ENCODE measurements at places on chromosomes 5 and 9.

GRCh38 chr5:135222771-135223170 is 176.3 kb downstream of the MACROH2A1 start:
- DNase-seq, result no peak

DNA sequence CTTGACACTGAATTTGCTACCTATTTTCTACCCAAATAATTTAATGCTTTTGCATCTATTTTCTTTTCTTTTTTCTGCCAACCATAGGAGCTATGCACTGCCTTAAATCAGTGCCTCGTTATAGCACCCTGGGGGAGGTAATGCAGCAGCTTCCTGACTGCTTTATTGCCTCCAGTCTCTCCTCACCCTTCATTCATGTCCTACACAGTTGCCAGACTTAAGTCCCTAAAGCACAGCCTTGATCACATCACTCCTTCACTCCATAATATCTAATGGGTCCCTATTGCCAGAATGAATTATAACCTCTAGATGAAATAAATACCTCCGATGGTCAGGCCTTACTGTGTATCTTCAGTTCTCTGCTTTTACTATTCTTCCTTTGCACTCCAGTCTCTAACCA is 211.2 kb upstream of the GLRA1 start:
- DNase-seq, result no peak

DNA sequence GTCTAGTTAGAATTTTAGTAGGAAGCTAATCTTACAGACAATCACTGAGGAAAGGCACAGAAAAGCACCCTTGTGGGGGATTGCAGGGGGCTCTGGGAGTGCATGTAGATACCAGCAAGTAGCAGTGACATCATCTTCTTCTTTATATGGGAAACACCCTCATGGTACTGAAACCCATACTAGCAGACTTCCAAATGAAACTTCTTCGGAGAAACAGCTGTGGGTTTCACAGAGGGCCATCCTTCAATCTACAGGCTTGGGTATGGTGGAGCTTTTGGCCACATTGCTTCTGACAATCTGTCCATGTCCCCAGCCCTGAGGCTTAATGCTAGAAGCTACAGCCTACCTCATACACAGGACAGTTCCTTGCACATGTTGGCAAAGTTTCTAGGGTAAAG is 165.2 kb upstream of the NFIB start:
- no peak for DNase-seq

GRCh38 chr9:107970726-107971125 is 481.2 kb upstream of the KLF4 start:
- DNase-seq, result no peak

- no peak for DNase-seq
Observed at GRCh38 chr9:133371261-133371711, 4.6 kb downstream of the SURF4 start.

DNA sequence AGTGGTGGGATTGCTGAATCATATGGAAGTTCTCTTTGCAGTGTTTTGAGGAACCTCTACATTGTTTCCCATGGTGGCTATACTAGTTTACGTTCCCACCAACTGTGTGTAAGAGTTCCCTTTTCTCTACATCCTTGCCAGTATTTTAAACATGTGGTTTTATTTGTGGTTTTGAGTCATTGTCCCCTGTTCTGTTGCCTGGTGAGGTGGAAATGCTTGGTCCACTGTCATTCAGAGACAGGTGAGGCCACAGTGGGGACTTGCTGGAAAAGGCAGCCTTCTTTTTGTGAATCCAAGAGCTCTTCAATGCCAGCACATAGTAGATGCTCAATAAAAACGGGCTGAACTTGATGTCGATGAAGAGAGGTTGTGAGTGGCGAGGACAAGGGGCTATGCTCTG is 44.2 kb downstream of the SH3PXD2B start:
- DNase-seq, result no peak

DNA sequence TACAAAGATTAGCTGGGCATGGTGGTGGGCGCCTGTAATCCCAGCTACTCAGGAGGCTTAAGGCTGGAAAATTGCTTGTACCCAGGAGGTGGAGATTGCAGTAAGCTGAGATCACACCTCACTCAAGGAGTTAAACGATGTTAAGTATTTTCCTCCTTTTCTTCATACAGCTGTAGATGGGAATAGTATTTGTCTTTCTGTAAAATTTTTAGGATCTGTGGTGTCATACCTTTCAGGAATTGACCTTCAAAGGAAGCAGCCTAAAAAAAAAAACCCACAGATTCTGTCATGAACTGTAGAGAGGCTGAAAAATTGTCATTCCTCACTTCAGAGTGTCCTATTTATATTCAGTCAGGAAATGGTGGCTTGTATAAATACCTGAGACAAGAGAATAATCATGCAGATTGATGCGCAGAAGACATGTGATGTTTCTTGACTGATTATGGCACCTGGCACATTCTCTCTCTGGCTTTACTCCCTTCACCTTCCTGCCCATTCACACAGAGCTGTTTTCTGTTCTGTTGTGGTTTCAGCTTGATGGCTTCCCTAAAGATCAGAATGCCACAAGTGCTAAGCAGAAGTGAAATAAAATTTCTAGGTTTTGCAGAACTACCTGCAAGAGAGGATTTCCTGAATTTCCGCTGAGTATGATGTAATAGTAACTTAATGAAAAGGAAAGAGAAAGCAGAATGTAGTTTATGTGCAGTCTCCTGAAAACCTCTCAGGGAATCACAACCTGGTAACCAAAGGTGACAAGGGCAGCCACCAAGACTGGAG is 3.8 kb downstream of the IFNA1 start:
- DNase-seq, result no peak

DNA sequence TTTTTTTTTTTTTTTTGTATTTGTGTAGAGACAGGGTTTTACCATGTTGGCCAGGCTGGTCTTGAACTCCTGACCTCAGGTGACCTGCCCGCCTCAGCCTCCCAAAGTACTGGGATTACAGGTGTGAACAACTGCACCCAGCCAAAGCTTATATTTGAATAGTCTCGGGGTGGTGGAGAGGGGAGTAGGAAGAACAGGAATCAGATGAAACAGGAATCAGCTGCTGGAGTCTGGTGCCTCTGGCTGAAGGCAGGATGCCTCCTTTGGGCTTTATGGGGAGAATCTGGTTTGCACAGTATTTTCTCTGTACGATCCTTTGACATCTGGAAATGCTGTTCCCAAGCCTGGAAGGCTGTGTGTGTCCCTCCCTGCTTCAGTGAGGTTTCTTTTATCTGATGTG is 10.9 kb downstream of the C5orf52 start:
- no peak for DNase-seq

- no peak for DNase-seq
Observed at GRCh38 chr9:91775011-91775707, 174.9 kb downstream of the ROR2 start.

DNA sequence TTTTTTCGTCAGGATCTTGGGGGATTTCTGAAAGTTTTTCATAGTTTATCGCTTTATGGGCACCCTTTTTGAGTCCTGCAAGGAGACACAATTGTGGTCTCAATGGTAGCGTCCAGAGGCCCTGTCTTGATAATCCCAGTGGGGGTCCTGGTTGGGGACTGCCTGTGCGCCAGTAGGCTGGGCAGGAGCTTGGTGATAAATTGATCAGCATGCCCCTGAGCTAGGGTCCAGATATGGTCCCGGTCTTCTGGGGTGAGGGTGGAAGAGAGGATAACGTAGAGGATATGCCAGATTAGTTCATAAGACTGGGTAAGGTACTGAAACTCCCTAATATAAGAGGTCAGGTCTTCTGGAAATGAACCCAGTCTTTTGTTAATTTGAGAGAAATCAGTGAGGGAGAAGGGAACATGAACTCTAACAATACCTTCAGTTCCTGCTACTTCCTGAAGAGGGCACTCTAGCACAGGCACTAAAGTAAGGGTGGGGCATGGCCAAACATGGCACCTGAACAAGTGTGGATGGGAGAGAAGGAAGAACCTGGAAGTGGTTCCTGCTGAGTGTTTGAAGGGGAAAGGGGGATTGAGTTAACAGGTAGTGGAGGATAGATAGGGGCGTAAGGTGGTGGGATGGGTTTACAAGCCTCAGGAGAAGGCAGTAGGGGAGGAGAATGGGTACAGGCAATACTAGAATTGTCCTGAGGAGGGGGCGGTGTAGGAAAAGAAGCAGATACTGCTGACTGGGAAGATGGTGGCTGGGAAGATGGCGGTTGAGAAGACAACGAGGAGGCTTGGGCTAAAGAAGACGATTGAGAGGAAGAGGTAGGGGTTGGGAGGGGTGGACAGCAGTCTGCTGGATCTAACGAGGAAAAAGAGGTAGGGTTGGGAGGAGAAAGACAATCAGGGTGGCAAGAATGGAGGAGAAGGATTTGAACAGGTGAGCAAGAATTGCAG is 33.8 kb upstream of the ANXA2R start:
- DNase-seq, result peak; percentile 31

DNA sequence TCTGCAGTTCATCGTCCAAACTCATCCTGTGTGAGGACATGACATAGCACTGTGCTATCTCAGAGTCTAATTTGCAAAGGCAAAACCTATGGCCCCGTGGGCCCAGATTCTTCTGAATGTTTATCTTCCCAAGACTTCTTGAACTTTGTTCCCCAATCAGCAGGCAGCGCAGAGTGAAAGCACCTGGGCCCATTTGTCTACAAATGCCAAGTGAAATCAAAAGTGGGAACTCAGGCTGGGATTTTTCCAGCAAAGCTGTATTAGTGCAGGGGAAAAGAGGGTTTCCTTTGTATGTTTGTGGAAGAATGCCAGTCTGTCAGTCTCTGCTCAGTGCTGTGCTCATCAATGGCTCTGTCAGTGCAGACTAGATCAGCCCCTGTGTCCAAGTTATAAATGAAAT is 55.8 kb downstream of the FOXD1 start:
- DNase-seq, result no peak

DNA sequence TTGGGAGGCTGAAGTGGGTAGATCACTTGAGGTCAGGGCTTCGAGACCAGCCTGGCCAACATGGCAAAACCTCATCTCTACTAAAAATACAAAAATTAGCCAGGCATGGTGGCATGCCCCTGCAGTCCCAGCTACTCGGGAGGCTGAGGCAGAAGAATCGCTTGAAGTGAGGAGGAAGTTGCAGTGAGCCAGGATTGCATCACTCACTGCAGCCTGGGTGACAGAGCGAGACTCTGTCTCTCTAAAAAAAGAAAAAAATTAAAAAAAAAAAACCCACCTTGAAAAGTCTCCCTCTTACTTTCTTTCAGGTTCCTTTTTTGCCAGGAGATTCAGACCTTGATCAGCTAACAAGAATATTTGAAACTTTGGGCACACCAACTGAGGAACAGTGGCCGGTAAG is 34.2 kb downstream of the CDK7 start:
- no peak for DNase-seq

GRCh38 chr5:138466900-138467710 is 1.8 kb downstream of the EGR1 start:
- DNase-seq, result no peak

GRCh38 chr9:114122136-114123027 is 23.3 kb upstream of the KIF12 start:
- DNase-seq, result no peak

- DNase-seq, result no peak
Observed at GRCh38 chr5:5179597-5179996, 39.5 kb downstream of the ADAMTS16 start.

- no peak for DNase-seq
Observed at GRCh38 chr5:175922192-175922885, 45.8 kb downstream of the THOC3 start.

GRCh38 chr5:167912941-167913665 is 378.3 kb upstream of the WWC1 start:
- no peak for DNase-seq

GRCh38 chr5:137937994-137938750 is 48.9 kb downstream of the PKD2L2 start:
- DNase-seq, result no peak

- no peak for DNase-seq
Observed at GRCh38 chr9:33103501-33104281, 27.2 kb upstream of the SMU1 start.

- no peak for DNase-seq
Observed at GRCh38 chr5:72841756-72842535, 25.5 kb downstream of the TNPO1 start.

- no peak for DNase-seq
Observed at GRCh38 chr5:179192185-179192890, 132.2 kb downstream of the ZNF354C start.

DNA sequence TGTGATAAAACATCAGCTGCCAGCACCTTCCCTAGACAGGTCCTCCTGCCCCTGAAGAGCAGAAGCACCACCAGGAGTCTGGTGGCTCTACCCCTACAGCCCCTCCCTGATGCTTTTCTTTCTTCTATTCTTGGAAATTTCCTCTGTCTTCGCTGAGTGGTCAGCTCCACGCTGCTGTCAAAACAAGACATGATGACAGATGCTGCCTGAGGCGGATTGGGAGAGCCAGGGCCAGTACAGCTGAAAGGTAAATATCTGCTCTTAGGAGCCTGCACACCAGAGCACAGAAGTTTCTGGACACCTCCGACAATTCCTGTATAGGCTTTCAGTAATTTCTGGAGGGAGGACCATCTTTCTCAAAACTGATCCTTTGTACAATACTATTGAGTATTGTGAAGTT is 4.7 kb upstream of the OR1Q1 start:
- DNase-seq, result no peak

- no peak for DNase-seq
Observed at GRCh38 chr9:34246453-34246852, 67.6 kb downstream of the UBAP1 start.

DNA sequence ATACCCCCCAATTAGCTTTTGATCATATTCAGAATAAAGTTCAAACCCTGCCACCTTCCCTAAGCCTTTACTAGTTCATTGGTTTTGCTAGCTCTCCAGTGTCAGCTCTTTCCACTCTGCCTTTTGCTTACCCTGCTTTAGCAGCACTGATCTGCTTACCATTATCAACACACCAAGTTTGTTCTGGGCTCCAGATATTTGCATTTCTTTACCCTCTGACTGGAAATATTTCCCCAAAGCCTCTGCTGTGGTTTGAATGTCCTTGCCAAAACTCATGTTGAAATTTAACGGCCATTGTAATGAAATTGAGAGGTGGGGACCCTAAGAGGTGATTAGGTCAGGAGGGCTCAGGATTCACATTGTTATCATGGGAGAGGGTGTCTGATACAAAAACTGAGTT is 99.5 kb downstream of the GCNT1 start:
- DNase-seq, result no peak

DNA sequence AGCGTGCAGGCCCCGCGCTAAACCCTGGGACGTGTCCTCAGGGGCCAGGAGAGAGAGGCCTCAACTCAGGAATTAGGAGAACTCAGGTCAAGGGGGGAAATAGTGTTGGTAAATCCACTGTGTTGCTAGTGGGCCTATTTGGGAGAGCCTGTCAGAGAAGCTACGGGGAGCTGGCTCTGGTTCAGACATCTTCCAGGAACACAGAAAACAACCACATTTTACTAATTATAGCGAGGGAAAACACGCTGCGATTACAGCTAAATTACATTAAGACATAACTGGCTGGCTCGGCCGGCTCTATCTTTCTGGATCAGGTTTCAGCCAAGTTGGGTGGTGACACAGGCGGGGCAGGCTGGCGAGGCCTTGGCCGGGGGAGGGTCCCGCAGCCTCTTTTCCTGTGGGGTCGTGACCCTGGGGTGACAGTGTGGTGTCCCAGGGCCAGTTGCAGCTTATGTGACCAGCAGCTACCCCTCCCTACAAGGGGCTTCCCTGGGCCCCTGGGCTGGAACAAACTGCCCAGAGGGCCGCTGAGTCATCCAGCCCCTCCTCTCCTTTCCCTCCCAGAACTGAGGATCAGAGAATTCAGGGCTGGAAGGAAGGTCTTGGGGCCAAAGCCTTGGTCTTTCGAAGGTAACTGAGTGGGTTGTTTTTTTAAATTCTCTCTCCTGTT is 75.1 kb downstream of the FGF18 start:
- no peak for DNase-seq
